ENCODE measurements at places on chromosomes 6 and 20. TPM values are rescaled to one million over a fixed set of nuclear protein-coding genes. Genes with fewer than 3 reads are reported as not detected.

The AIF1 gene
- total RNA-seq: 9.4 TPM

The LY86 gene
- not detected for total RNA-seq

The CLPSL2 gene
- not detected for total RNA-seq

The C6orf47 gene
- total RNA-seq: 33.2 TPM
